Ecto neural progenitor cell (in vitro differentiated cells): ENCODE measurements at places on chromosomes 3 and 15.

- DNase-seq: no peak
Measured at GRCh38 chr15:39966521-39966920, 32.6 kb downstream of the EIF2AK4 start.

DNA sequence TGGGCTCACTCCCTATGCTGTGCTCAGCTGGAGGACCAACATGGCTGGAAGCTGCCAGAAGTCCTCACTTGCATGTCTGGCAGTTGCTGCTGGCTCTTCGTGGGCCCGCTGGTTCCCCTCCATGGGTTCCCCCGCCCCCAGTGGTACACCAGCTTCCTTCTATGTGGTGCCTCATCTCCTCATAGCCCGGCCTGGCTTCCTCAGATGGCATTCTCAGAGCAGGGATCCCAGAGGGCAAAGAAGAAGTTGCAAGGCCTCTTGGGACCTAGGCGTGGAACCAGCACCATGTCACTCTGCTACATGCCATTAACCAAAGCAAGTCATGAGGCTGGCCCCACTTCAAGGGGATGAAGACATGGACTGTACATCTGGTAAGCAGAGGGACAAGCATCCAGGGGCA, 2.9 kb upstream of the CFAP92 start:
- DNase-seq: no peak

GRCh38 chr15:74542166-74543042, 1.4 kb downstream of the ARID3B start:
- no peak for DNase-seq

- DNase-seq: no peak
Measured at GRCh38 chr3:64674591-64675076, 13.2 kb downstream of the ADAMTS9 start.

- no peak for DNase-seq
Measured at GRCh38 chr3:170699158-170700053, 113.5 kb upstream of the SLC7A14 start.

DNA sequence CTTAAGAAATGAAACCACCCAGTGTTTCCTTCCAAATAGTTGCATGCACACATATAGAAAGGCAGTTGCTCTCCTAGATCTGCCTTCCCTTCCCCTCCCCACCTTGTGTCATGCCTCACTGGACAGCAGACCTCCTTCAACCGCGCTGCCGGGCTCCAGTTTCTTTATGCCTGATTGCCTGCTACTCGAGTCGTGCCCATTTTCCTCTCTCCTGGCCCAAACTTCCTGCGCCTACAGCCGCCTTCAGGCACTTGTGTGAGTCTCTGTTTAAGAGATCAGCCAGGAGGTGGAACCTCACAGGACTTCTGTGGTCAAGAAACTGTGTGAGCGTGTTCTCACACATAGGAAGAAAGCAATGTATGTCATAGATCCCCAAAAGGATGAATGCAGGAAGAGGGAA, 8.8 kb upstream of the FAM107A start:
- DNase-seq: no peak

- DNase-seq: no peak
Measured at GRCh38 chr15:44798826-44799225, 62.5 kb downstream of the TRIM69 start.

- DNase-seq: no peak
Measured at GRCh38 chr15:31346367-31347066, 19.9 kb downstream of the KLF13 start.

GRCh38 chr3:70726961-70727360, 414.5 kb upstream of the MDFIC2 start:
- no peak for DNase-seq

DNA sequence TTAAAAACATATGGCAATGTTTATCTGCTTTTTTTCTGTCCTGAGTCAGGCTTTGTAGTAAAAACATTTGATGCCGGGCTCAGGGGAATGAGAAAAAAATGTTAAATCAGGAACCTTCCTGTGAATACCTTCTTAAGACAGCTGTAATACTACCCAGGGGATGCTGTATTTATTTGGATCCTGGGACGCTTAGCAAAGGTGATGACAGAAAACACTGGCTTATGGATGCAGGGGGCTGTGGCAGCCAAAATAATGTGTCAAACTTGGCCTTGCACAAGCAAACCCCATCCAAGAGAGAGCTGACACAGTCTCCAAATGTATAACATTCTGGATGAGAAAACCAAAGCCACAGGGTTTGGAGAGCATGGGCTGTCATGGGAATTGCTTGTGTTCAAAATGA, 438.2 kb upstream of the PROK2 start:
- DNase-seq: no peak

- DNase-seq: no peak
Measured at GRCh38 chr3:15812183-15812582, 14.4 kb upstream of the ANKRD28 start.

GRCh38 chr15:90037961-90038631, 37.0 kb downstream of the ZNF710 start:
- no peak for DNase-seq

GRCh38 chr15:72722071-72722696, 36.2 kb downstream of the BBS4 start:
- peak; percentile 63 for DNase-seq

- no peak for DNase-seq
Measured at GRCh38 chr15:38190501-38190900, 62.1 kb upstream of the SPRED1 start.

DNA sequence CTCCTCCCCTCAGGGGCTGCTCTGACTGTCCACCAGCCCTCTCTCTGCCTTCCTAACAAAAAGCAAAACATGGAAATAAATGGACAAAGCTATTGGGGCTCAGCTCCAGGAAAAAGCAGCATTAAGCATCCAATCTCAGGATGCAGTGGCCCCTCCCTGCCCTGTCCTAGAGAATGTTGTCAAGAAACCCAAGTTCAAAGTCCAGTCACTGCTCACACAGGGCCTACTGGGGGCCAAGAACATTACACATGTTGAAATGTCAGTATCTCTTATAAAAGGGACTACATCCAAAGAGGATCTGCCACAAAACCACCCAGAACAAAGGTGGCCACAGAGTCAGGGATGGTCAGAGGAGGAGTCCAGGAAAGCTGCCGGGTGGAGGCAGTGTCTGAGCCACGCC, 7.6 kb upstream of the GRIP2 start:
- no peak for DNase-seq

GRCh38 chr3:47455806-47456452, 19.8 kb downstream of the SCAP start:
- DNase-seq: no peak

- no peak for DNase-seq
Measured at GRCh38 chr15:38874464-38874863, 309.9 kb upstream of the RASGRP1 start.

DNA sequence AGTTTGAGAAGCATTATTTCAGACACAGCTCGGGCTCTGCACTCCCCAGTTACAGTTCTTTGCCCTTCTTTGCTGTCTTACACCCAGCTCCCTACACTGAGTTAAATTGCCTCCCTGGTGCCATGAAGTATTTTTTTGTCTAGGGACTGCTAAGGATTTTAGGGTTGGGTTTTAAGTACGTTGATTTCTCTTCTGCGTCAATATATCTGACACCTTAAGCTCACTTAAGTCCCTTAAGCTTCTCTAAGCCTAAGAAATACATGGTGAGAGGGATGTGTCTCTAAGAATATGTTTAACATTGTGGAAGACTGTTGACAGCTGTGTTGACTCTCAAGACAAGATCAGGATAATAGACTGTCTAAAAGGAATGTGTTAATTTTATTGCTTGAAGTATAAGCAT, 400.5 kb downstream of the PTPRG start:
- DNase-seq: no peak

DNA sequence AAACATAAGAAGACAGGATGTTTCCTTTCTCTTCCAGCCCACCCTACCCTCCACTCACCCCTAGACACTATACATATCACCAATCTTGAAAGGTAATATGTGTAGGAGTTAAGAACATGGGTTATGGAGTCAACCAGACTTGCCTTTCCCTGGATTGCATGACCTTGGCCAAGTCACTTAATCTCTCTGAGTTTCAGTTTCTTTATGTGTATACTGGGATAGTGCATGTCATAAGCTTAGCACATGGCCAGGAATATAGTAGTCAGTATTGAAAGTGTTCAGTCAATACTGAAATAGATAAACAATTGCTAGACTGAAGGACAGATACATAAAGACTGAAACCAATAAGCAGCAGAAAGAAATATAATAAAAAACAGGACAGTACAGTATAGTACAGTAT, 283.2 kb upstream of the STT3B start:
- no peak for DNase-seq

- DNase-seq: no peak
Measured at GRCh38 chr3:123124971-123125370, 58.1 kb downstream of the PDIA5 start.

GRCh38 chr15:57592426-57592825, 722 bp downstream of the MYZAP start:
- no peak for DNase-seq

GRCh38 chr3:125123451-125124305, 67.9 kb upstream of the HEG1 start:
- DNase-seq: no peak

GRCh38 chr3:111998636-111999483, at the start of gene TAGLN3:
Gene TAGLN3, plus strand, starts transcription at chr3:111998922. Its CDS starts 501 bp downstream, at chr3:111999423.
- peak; percentile 93 for DNase-seq

- no peak for DNase-seq
Measured at GRCh38 chr15:69299451-69299886, 757 bp downstream of the PAQR5 start.

- no peak for DNase-seq
Measured at GRCh38 chr3:183339461-183340086, 86.5 kb downstream of the B3GNT5 start.

DNA sequence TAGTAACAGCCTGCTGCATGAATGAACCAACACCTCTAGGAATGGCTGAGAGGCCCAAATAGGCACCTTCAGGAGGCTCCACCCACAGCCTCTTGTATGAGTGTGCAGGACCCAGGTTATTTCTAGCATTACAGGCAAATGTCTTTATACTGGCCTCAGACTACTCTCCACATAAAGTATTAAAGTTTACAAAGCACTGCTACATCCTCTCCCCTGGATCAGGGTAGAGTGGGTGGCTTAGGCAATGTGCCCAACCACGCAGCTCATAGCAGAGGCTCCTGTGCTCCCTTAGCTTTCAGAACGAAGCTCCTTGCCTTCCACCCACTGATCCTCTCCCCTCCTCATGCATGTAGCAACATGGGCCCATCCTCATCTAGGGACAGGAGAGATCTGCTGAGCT, 16.3 kb downstream of the TMEM43 start:
- no peak for DNase-seq
